ENCODE measurements at places on chromosomes 6 and 20. TPM values are rescaled to one million over a fixed set of nuclear protein-coding genes. Genes with fewer than 3 reads are reported as not detected.

GRCh38 chr6:140956571-140957369 lies 1176.0 kb upstream of the GJE1 start:
- DNase-seq = no peak

DNA sequence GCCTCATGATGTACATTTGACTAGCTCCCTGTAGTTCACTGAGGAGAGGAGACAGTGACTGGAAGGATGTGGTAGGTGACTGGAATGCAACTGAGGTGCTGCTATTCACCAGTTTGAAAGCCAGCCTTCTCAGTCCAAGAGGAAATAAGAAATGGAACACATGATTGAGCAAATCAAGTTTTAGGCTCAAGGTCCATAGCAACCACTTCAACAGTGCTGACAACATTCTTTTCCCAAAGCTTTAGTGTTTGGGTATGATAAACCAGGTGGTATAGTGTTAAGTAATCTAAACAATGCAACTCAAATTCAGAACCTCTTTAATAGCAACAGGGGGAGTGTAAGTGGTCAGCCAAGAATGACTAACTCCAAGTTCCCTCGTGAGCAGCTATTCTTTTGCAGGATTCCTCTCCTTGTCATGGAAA lies 9.2 kb downstream of the ZHX3 start:
- no peak for DNase-seq

DNA sequence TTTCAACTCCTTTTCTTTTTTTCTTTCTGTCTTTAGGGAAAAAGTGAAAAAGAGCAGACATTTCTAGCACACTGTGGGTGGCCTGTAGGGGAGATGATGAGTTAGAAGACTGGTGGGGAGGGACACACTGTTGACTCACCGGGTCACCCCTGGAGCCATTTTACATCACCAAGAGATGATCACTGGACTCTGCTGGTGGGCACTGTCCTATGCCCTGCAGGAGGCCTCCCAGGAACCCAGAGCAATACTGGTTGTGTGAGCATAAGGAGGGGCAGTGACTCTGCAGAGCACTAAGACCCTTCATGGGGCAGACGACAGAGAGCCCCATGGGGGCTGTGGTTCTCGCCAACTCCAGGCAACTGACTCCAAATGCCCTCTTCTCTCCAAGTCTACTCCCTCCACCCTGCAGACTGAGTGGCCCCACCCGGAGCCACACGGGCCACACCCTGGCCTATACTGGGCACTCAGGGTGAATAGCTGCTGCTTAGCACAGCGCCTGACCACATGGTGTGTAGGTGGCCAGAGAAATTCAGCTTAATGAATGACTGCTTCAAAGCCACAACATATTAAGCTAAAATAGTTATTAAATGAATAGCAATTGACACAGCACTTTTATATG lies 177.5 kb downstream of the CDC5L start:
- DNase-seq = no peak

GRCh38 chr6:123016431-123017103 lies 20.5 kb downstream of the CLVS2 start:
- DNase-seq = no peak

GRCh38 chr6:10205892-10206291 lies 209.0 kb downstream of the TFAP2A start:
- no peak for DNase-seq

DNA sequence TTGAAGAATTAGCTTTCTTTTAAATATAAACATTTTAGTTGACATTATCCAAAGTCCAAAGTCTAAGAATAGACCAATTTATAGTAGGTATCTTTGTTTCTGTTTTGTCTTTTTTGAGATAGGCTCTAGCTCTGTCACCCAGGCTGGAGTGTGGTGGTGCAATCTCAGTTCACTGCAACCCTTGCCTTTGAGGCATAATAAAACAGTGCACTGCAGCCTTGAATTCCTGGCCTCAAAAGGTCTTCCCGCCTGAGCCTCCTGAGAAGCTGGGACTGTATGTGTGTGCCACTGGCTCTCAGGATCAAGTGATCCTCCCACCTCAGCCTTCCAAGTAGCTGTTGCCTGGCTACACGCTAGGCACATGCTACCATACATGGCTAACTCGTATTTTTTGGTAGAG lies 135.4 kb downstream of the REV3L start:
- no peak for DNase-seq

DNA sequence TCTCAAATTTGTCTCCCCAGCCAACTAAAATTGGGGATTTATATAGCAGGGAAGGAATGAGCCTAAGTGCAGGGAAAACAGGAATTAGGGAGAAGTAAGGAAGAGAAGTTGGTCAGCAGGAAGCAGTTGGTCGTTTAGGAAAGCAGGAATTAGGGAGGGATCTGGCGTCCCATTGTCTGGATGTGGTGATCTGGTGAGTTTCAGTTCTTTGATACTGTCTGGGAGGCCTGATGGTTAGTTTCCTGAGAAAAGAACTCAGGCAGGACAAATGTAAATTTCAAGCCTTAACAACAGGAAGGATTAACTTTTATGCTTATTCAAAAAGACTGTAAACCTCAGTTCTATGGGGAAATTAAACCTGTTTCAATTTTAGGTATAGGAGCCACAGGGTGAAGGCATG lies 116.2 kb upstream of the PRL start:
- no peak for DNase-seq

- DNase-seq = no peak
These were observed 154.7 kb downstream of the JARID2 start for GRCh38 chr6:15400572-15401004.

GRCh38 chr6:145891565-145891964 lies 72.6 kb downstream of the SHPRH start:
- DNase-seq = no peak

DNA sequence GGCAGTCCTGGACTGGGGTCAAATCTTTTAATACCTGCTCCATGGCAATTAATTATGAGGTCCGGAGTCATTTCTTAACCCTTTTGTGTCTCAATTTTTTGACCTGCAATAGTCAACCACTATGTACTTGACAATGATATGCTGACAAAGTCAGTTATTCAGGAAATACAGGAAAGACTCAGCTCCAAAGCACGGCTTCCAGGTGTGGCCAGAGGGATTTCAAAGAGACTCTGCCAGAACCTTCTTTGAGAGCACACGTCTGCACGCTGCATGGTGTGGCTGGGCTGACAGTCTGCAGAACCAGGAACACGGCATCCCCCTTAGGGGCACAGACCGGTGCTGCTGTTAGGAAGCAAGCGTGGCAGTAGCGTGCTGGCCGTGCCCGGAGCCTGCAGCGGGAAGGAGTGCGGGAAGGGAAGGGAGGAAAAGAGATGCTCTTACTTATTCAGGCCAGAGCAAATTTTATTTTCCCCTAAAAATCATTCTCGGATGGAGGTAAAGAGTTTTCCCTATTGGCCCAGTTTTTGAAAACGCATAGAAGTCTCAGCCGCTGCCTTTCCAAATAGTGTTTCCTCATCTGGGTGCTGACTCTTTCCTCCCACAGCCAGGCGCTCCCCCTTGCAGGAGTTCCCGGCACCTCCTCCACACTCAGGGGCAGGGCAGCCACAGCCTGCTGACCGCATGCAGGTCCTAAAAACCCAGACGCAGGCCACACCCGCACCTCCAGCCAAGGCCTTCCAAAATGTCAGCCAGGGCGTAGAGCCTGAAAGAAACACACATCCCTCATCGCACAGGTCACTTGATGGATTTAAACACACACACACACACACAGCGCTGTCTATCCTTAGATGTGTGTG lies 187.4 kb upstream of the SNX9 start:
- no peak for DNase-seq

DNA sequence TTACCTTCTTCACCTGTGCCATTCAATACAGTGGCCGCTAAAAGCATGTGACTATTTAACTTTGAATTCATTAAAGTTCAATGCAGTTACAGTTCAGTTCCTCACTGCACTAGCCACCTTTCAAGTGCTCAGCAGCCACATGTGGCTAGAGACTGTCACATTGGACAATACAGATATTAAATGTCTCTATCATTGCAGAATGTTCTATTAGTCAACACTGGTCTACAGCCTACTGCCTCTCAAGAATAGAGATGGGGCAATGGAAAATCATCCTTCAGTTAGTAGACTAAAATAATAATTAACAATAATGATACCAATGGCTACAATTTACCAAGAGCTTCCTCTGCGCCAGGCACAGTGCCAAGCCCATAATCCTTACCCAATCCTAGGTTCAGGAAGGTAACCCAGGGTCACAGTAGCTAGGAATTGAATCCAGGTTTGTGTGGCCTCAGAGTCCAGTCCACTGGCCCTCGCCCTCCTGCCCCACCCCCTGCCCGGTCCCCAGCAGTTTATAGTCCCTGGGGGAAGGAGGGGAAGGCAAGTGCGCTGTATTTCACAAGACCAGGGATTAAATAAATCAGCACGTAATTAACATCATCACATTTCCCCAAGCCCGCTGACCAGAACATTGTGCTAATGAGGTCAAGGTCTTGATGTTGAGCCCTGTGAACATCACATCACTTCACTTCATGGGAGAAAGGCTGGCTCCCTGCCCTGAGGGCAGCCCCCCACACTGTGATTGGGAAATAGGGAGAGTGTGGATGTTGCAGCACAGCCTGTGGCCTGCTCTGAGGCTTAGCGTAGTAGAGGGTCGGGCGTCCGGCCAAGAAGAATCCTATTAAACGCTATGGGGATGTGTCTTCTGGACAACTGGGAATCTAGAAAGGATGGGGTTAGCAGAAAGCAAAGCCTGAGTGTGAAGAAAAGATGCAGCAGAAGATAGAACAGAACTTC lies 147.2 kb downstream of the VEGFA start:
- no peak for DNase-seq

- no peak for DNase-seq
These were observed 74.0 kb downstream of the PPP1R3G start for GRCh38 chr6:5159162-5159561.

DNA sequence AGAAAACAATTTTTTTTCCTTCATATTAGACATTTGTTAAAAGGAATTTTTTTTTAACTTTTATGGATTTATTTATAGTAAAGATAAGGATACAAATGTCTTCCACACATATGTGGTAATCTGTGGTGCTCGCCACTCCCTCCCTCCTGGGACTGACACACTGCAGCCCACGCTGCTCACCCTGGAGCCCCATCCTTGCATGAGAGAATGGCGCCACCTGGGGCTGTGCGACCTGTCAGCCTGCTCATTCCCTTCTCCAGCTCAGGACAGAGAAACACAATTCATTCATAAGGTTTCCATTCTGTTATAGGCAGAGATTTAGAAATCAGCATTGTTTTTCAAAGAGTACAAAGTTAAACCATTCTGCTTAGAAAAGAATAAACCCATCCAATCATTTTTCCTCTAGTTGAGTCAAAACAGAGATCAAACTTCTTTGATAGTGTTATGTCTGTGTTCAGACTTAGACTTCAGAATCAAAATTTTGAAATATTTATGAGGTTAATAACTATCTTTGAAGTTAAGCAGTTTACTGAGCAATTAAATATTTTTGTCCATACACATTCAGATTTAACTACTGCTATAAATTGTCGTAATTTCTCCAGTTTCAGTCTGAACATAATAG lies 42.8 kb upstream of the DYNLRB1 start:
- DNase-seq = peak; percentile 6

DNA sequence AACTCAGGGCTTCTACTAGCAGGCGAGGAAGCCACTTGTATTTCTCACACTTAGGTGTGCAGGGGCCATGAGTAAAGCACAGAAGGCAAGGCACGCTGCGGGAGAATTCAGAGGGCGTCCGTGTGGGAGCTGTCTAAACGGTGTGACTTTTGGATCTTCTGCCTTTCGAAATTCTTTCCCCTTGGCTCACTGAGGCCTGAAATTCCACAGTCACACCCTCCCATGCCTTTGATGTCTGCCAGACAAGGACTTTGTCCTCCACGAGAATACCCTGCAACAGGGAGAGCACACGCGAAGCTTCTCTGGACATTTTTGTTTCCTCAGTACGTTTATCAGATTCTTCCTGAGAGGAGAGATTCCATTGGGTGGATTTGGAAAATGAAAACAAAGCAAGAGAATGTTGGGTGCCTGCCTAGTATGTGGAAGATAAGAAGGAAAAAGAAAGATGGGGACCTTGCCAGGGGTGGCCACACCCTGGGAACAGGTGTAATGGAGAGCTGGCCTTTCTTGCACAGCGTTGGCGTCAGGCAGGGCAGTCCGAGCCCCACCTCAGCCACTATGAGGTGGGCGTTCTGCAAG lies 235.7 kb downstream of the MYLK4 start:
- no peak for DNase-seq

DNA sequence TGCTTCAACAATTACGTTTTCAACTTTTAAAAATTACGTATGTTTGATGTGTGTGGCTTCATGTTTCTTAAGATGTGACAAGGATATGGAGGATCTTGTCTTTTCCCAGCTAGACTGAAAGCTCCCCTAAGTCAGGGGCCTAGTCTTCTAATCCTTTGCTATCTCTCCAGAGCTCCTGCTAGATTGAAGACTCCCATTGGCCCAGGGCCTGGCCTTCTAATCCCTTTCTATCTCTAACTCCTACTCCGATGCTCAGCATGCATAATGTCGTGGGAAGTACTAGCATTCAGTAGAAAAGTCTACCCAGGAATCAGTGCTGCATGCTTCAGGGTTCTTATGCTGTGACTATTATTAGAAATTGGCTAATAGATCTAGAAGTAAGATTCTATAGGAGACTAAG lies 144.8 kb upstream of the SUPT3H start:
- no peak for DNase-seq

GRCh38 chr6:30100585-30101443 lies 12.1 kb downstream of the TRIM31 start:
- DNase-seq = no peak

The B3GAT2 gene
- total RNA-seq = not detected

The CITED2 gene
- 118 TPM for total RNA-seq

The PRDM1 gene
- total RNA-seq = 33.4 TPM

The FAM184A gene
- 6.1 TPM for total RNA-seq

The MARCKS gene
- total RNA-seq = 2.7 TPM

The DDX43 gene
- total RNA-seq = 1.9 TPM

All from CD4-positive, alpha-beta memory T cell (primary cell).